Activated CD4-positive, alpha-beta T cell treated with anti-CD3 and anti-CD28 coated beads for 36 hours (primary cell): ENCODE measurements at places on chromosomes 16 and 17. TPM values are rescaled to one million over a fixed set of nuclear protein-coding genes. Genes with fewer than 3 reads are reported as not detected.
A peak's percentile ranks its signal among the peaks of the same experiment; 100 is the strongest.

ZNF385C gene
- 0.23 TPM for total RNA-seq

SLC47A2 gene
- total RNA-seq = not detected

TPPP3 gene
- total RNA-seq = not detected

DHX58 gene
- 31.1 TPM for total RNA-seq

MRPL38 gene
- 115 TPM for total RNA-seq

ZACN gene
- 5.4 TPM for total RNA-seq

PPM1E gene
- not detected for total RNA-seq

DNA sequence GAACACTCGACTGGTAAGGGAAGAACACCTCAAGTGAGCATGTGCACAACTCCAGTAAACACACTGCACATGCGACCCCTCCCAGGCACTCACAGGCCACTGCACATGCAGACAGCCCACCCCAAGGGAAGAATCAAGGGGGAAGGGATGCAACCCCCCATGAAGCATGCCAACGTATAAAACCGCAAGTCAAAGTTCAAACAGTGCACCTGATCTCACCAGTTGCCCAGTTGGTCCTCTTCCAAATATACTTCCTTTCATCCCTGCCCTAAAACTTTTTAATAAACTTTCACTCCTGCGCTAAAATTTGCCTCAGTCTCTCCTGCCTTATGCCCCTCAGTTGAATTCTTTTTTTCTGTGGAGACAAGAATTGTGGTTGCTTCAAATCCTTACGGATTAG, 51.0 kb upstream of the TOM1L1 start:
- H3K27ac ChIP-seq = no peak overlapping the region
- no peak overlapping the region for H3K4me3 ChIP-seq
- DNase-seq = no peak
- H3K27me3 ChIP-seq = peaks cover 2% of the 10 kb centered on the region
- no peaks in the 10 kb centered on the region for H3K4me1 ChIP-seq

GRCh38 chr17:65634533-65634932, 73.1 kb upstream of the AXIN2 start:
- DNase-seq = no peak
- H3K27ac ChIP-seq = no peak overlapping the region
- H3K4me1 ChIP-seq = peaks cover 2% of the 10 kb centered on the region
- no peaks in the 10 kb centered on the region for H3K27me3 ChIP-seq
- H3K4me3 ChIP-seq = no peak overlapping the region

DNA sequence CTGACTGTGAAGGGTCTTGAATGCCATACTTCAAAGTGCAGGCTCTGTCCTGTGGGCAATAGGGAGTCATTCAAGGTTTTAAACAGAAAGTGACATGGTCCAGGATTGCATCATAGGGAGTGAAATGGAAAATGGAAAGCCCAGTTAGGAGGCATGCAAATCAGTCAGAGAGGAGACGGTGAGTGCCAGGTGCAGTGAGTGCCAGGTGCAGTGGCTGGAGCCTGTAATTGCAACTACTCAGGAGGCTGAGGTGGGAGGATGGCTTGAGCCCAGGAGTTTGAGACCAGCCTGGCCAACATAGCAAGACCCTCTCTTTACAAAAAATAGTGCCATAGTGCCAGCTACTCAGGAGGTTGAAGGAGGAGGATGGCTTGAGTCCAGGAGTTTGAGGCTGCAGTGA, 35.2 kb upstream of the SIAH1 start:
- no peaks in the 10 kb centered on the region for H3K27me3 ChIP-seq
- H3K4me3 ChIP-seq = no peak overlapping the region
- no peaks in the 10 kb centered on the region for H3K4me1 ChIP-seq
- H3K27ac ChIP-seq = no peak overlapping the region
- no peaks in the 10 kb centered on the region for H3K36me3 ChIP-seq
- no peak for DNase-seq

GRCh38 chr16:67749436-67750078, 30.4 kb upstream of the GFOD2 start:
- no peak overlapping the region for H3K4me3 ChIP-seq
- no peaks in the 10 kb centered on the region for H3K27me3 ChIP-seq
- H3K4me1 ChIP-seq = no peaks in the 10 kb centered on the region
- no peak for DNase-seq
- H3K36me3 ChIP-seq = peaks cover under 1% of the 10 kb centered on the region

DNA sequence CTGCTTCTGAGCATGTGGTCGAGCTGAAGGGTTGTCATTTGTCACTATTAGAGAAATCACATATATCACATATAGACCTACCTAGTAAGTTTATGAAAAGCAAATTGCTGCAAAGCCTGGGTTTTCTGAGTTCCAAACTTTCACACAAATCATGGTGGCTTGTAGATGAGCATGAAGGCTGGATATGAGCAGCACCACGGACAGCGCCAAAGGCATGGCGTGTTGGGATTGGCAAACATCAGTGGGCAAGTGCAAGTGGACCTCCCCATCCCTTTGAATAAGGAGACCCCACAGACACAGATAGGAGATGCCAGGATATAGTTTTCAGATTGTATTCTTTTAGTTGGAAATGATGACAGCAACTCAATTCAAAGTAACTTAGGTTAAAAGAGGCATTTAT, 77.6 kb upstream of the CACNG3 start:
- no peaks in the 10 kb centered on the region for H3K27me3 ChIP-seq
- H3K4me3 ChIP-seq = no peak overlapping the region
- peaks cover 41% of the 10 kb centered on the region for H3K36me3 ChIP-seq
- no peak overlapping the region for H3K27ac ChIP-seq

DNA sequence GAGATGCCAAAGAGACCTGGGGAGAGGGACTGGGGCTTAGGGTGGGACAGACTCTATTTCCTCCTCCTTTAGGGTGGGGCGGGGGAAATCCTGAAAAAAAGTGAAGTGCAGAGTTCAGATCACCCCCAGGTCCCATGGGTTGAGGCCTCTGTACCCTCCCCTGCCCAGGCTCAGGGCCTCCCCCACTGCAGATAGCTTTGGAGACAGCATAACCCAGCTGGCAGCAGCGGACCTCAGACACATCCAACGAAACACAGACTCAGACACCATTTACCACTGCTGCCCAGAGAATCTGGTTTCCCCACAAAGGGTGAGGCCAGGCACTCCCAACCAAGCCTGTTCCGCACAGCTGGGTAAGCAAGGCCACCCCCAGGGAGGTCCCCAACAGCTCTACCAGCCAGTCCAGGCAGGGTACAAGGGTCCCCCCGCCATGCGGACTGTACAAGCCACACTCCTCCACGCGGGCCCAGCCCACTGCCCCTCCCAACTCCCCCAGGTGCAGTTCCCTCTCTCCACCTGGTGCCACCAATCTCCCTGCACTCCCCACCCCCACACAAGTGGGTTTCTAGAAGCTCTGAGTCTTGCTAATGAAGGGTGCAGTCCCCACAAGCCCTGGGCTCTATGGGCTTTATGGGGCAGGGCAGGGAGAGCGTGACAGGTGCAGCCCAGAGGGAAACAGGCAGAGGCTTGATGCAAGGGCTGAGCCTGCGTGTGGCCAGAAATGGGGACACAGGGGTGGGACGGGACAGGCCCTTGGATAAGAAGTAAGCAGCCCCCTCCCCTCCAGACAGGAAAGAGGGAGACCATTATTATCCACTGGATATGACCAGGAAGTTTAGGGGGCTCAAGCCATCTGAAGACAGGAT, 8.9 kb downstream of the RHBDF2 start:
- peaks cover 6% of the 10 kb centered on the region for H3K36me3 ChIP-seq
- H3K27ac ChIP-seq = peak overlapping the region; percentile 81
- H3K4me1 ChIP-seq = peaks cover 31% of the 10 kb centered on the region
- peak; percentile 52 for DNase-seq
- no peaks in the 10 kb centered on the region for H3K27me3 ChIP-seq

DNA sequence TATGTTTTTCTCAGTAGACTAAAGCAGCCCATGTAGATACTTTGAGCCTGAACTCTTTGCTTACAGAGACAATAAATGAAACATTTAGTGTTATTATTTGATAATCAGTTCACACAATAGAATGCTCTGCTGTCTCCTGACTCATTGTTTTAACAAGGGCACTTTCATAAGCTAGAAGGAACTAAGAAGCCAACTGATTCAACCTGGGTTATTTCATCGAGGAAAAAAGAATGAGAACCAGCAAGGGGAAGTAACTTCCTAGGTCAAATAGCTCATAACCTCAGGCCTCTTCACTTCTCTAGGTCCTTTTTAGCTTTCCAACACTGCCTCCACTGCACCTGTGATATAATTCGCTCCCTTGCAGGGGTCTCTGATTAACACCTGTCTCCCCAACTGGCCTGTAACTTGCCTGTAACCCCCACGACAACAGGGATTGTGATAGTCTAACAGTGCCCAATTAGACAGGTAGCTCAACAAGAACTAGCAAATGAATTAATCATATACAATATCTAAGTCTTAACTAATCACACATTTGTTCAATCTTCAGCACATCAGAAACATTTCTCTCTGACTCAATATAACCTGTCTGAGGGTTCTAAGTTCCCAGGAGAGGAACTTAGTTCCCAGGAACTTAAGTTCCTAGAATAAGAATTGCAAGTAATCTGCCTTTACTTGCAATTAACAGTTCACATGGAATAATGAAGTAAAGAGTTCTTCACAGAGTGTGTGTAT, 34.8 kb downstream of the RFFL start:
- H3K27me3 ChIP-seq = no peaks in the 10 kb centered on the region
- H3K4me1 ChIP-seq = peaks cover 37% of the 10 kb centered on the region
- peak overlapping the region; percentile 39 for H3K27ac ChIP-seq
- H3K36me3 ChIP-seq = peaks cover 10% of the 10 kb centered on the region
- H3K4me3 ChIP-seq = no peak overlapping the region

GRCh38 chr16:35188288-35189155, 1729.1 kb downstream of the TP53TG3F start:
- no peaks in the 10 kb centered on the region for H3K4me1 ChIP-seq
- peak; percentile 21 for DNase-seq
- no peak overlapping the region for H3K27ac ChIP-seq
- no peaks in the 10 kb centered on the region for H3K36me3 ChIP-seq
- H3K4me3 ChIP-seq = no peak overlapping the region

DNA sequence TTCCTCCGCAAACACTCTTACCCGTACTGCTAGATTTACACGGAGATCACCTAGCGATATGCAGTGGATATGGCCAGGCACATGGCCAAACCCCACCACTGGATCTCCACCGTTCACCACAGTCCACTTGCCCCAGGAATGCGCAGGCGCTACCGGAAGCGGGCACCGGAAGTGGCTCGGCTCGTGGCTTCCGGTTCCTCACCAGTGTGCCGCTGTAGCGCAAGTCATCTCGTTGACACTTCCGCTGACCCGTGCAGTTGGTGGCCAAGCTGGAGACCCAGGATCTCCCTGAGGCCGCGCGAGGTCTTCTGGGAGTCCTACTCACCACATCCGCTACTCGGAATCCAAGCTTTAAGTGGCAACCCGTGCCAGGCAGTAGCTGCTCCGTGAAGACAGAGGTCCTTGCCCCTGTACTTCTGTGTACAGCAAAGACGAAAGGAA, 11.5 kb downstream of the ZNF597 start:
- peaks cover 16% of the 10 kb centered on the region for H3K4me1 ChIP-seq
- H3K4me3 ChIP-seq = peak overlapping the region; percentile 65
- H3K27ac ChIP-seq = peak overlapping the region; percentile 67
- DNase-seq = peak; percentile 81
- H3K36me3 ChIP-seq = peaks cover 15% of the 10 kb centered on the region

DNA sequence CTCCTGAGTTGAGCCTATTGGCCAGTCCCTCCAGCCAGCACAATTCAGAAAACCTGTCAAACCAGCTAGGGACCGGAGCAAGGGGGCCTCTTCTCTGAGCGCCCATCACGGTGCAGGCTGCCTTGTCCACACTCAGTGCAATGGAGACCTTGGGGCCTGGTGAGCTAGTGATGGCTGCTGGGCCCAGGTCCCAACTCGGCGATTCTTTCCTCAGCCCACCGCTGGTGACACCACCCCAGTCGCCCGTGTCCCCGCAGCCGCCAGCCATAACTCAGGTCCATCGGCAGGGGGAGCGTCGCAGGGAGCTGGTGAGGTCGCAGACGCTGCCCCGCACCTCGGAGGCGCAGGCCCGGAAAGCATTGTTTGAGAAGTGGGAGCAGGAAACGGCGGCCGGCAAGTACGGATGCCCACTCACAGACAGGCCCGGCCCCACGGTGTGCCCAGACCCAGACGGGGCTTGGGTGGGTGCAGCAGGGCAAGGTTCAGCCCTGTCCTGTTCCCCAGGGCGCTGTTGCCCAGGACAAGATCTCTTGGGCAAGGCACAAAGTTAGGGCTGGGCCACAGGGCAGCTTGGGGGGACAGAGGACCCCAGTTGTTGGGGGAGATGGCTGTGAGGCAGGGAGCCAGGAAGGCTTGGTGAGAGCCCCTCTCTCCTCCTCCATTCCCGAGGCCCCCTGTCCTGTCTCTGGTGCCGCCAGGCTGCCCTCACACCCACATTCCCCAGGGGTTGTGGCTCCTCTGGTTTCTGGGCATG, 10.8 kb downstream of the SMTNL2 start:
- no peak overlapping the region for H3K27ac ChIP-seq
- H3K4me3 ChIP-seq = no peak overlapping the region
- H3K4me1 ChIP-seq = peaks cover 4% of the 10 kb centered on the region

DNA sequence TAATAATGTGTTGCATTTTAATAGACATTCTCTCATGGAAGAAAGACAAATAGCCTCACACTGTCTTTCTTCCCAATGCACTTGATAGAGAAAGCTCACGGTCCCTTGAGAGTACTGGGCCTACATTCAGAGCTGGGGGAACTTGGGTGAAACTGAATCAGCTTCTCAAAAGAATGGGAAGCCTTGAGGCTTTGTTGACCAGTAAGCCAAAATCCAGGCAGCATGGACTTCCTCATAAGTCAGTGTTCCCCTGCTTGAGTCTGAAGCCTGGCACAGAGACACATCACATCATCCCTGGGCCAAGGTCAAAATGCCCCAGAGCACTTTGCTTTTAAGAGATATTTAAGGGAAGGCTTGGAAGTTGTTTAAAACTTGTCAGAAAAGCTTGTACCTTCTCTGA, 302.2 kb upstream of the SALL1 start:
- no peaks in the 10 kb centered on the region for H3K36me3 ChIP-seq
- H3K4me1 ChIP-seq = no peaks in the 10 kb centered on the region
- H3K27ac ChIP-seq = no peak overlapping the region
- H3K4me3 ChIP-seq = no peak overlapping the region
- DNase-seq = no peak

DNA sequence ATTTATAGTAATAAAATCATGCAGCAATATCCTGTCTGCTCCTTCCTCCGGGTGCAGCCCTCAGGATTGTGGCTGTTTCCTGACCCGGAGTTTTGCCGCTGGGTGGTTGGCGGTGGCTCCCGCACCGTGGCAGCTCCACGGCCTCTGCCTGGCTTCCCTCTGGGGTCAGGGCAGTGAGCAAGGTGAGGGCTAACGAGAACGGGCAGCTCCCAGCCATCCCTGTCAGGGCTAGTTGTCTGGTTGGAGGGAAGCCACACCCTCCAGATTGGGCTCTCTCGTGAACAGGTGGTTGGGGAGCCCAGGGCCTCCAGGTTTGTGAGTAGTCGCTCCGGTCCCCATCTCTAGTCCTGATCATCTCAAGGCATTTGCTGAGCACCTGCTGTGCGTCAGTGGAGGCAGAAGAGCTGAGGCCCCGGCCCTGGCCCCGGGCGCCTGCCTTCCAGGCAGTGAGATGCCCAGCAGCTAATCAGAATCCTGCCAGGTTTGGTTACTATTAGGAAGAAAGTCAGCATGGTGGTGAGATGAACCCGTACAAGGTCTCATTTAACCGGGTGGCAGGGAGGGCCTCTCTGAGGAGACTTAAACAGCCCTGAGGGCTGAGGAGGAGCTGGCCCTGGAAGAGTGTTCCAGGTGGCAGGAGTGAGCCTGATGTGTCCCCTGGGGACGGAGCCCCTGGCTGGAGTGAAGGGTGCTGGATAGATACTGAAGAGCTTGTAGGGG, 2.3 kb upstream of the NUDT16L1 start:
- peaks cover 17% of the 10 kb centered on the region for H3K4me1 ChIP-seq
- H3K36me3 ChIP-seq = peaks cover 3% of the 10 kb centered on the region
- DNase-seq = no peak
- no peak overlapping the region for H3K4me3 ChIP-seq
- no peak overlapping the region for H3K27ac ChIP-seq
